ENCODE measurements at places on chromosomes 3 and 15.

DNA sequence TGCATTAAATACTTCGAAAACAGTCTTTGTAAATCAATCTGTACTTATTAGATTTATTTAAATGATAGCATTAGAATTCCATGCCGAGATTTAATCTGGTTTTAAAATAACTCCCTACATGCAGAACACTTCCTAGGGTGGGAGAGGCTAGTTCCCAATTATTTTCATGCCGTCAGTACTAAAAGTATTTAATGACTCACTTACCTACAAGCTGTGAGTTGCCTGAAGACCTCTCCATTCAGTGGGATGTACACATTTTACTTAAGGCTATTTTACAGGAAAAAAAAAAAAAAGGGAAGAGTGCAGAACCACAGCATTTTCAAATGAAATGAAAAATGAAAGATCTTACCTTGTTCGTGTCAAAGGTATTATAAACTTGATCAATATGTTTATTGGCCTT lies 469 bp downstream of the GUCA1C start:
- DNase-seq: no peak

GRCh38 chr15:57196865-57197264 lies 179.4 kb upstream of the CGNL1 start:
- DNase-seq: no peak

DNA sequence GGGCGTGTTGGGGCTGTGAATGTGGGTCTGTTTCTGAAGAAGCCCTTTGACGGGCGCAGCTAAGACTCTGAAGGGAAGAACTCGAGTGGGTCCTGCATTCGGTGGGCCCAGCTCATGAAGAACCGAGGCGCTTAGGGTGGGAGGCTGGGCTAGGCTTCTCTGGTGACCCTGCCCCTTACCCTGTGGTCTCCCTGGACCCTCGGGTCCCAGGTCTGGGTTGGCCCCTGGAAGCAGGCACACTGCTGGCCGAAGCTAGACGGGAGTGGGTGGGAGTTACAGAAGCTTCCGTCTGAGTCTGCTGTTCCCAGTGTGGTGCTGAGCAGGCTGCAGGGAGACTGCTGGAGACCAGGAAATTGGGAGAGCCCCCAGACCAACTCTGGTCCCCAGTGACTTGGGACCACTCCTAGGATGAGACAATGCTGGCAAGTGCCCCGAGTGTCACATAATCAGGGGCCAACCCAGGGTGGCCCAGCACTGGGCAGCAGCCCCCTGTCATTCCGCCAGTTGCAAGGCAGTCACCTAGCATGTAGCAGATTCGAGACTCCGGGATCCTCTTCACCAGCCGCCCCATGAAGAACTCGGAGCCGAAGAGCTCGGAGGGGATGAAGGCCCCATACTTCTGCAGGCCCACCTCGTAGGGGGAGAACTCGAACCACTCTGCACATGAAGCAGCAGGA lies 16.7 kb upstream of the EHD4 start:
- DNase-seq: no peak

DNA sequence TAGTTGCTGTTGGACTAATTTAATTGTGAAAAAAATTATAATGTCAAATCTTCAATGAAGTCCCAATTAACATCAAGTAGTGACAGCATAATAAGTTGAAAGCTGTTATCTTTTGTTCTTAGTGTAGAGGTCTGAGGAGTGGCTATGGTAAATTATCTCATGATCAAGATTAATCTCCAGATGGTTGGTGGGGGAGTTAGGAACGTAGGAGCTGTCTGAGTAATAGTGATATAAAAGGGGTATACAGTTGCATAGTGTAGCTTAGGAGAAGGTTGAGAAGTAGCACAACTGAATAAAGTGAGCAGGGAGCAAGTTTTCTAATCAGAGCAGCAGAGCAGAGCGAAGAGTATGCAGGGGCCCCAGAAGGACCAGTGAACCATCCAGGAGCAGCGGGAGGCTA lies 19.5 kb downstream of the TMOD2 start:
- DNase-seq: no peak

DNA sequence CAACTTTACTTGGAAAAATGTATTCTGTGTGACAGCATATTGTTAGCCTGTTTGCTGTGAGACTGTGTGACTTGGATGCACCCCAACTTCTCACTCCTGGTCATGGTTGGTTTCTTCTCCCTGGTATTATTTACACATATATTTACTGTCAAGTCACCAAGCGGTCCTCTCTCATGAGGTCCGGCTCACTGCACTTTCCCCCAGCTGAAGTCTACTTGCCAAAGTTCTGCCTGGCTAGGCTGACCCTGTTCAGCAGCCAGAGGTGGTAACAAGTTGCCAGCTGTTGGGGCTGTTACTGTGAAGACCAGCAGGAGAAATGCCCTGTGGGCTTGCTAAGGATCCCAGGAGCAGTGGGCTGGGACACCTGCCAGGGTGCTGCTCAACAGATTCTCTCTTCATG lies 337.5 kb downstream of the MFSD1 start:
- no peak for DNase-seq

- DNase-seq: no peak
Observed at GRCh38 chr3:184230081-184230602, 757 bp downstream of the VWA5B2 start.

- DNase-seq: no peak
Observed at GRCh38 chr15:40407330-40407990, 1.9 kb downstream of the IVD start.

DNA sequence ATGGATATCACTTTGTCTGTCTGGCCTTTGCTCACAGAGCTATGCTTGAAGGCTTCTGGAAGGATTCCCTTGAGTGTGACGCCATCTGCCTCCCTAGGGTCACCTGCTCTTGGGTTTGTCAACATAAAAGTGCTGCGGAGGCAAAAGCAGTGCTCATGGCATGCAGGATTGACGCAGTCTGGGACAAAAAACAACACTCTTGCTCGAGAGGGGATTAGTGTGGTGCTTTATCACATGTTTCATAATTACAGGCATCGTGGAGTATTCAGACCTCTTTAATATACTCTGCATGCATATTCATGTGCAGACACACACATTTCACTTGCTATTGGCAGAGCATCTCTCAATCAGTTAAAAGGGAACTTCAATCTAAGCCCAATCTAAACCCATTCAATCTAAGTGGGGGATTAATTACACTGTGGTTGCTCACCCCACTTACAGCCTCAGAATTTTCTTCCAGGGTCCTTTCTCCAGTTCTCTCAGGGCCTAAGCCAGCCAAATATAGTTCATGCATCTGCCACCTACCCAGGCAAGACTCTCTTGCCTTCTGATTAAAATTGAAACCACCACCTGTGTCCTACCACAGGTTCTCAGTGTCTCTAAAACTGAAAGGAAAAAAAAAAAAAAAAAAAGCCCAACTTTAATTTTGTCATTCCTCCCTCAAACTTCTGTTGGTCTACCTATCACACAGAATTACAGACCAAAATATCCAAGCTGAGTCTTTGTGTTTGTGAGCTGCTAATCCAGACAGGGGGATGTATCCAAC lies 75.6 kb downstream of the BFSP2 start:
- no peak for DNase-seq

Measured in stimulated activated CD4-positive, alpha-beta T cell treated with anti-CD3 and anti-CD28 coated beads, Interleukin-2, amount 100 ng/mL, for 48 hours (primary cell).